ENCODE measurements at places on chromosomes 6 and 20.

GRCh38 chr6:8277769-8278168 lies 157.6 kb downstream of the SLC35B3 start:
- DNase-seq = no peak

DNA sequence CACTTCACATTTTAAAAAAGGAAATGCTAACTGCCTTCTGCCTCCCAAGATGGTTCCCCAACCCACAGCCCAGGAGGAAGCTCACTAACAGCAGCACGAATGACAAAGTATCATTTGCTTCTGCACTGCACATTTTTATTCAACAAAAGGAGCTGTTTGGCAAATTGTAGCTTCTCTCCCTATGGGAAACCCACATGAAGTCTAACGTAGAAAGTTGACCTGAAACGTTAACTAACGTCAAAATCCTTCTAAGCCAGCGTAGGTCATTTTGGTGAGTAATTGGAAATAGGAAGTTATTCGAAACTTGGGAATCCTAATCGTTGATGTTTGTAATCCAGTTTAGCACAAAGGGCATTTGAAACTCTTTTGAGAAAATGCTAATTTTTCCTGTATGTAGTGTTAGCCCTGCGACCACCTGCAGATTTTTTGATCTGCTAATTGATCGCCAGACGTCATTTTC lies 2.9 kb downstream of the SALL4 start:
- no peak for DNase-seq

DNA sequence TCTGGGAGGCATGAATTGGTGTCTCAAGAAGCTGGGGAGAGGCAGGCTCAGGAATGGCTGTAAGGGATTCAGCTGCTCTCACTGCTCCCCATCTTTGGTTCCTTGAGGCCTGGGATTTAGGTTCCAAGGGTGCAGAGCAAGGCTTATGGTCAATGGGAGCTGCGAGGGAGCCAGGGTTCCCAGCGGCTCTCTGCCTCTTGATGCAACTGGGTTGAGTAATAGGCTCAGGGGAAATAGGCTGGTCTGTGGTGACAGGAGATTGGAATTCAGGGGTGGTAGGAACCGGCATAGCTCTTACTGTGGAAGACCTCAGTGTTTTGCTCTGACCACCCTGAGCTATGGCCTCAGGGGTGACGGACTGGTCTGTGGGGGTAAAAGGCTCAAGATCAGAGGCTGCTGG lies 13.0 kb upstream of the NRM start:
- no peak for DNase-seq

DNA sequence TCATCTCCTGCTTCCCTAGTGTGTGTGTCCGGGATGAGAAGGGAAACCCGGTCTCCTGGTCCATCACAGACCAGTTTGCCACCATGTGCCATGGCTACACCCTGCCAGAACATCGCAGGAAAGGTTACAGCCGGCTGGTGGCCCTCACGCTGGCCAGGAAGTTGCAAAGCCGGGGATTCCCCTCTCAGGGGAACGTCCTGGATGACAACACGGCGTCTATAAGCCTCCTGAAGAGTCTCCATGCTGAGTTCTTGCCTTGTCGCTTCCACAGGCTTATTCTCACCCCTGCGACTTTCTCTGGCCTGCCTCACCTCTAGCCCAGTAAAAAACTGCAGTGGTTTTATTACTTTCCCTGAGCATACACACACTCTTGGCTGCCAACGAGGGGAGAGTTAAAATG lies 23.9 kb upstream of the C6orf141 start:
- no peak for DNase-seq

DNA sequence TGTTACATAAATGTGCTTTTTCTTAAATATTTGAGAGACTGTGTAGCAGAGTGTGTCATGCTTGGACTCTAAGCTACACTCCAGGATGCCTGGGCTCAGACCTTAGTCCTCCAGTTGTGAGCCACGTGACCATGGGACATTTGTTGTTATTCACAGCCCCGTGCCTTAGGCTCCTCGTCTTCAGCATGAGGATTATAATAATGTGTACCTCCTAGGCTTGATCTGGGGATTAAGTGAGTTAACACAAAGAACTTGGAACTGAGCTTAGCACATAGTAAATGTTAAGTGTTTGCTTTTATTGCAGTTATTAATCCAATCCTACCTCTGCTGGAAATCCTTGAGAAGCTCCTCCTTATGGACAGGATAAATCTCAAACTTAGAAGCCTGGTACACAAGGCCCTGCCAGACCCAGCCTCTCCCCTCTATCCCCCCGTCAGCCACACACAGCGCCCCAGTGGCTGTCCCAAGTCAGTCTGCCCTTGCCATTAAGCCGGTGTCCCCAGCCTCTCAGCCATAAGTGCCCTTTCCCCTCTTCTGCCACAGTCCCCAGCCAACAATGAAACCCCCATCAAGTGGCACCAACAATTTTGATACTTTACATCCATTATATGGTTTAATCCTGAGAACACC lies 177.5 kb downstream of the TMEM242 start:
- no peak for DNase-seq

DNA sequence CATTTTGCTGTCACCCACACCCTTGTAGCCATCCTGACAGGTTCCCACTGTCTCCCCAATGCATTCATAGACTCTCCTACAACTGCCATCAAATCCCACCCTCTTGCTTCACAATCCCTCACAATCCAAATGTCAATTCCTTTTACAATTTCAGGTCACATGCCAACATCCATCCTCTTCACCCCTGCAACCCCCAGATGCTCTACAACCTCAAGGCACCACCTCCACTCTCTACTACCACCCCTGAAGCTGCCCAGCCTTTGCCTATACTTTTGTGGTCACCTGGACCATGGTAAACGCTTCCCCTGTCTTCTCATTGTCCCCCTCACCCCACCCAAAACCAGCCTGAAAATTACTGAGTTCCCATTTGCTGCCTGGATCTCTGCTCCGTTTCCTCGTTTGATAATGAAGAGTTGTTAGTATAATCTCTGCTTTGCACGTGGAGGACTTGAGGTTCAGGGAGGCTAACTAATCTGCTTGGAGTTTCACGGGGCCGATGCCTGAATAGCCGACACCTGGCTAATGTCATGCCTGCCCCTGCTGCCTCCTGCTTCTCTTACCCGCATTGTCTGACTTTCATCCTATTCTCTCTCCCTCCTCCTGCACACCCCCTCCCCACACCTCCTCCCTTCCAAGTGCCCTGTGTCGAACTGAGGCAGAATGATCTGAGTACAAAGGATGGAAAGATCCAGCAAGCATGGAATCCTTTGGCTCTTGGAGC lies 82.4 kb upstream of the TOX2 start:
- DNase-seq = no peak

DNA sequence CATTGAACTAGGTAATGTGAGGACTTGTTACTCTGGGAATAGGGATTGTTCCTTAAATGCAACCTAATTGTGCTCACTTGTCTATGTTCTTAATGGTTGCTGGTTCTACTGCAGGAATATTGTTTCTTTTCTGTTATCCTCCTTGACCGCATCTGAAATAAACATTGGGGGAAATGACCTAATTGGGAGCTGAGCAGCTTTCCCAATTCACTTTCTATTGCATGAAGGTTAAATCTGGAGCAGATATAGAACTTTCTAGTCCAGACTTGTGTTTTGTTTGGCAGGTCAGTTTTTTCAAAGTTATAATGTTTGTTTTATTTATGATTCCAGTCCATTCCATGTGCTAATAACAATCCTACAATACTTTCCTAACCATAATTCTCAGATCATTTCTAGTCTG lies 981.0 kb upstream of the CITED2 start:
- DNase-seq = no peak

- DNase-seq = no peak
Observed at GRCh38 chr20:57167971-57168701, 98.3 kb downstream of the BMP7 start.

GRCh38 chr6:169897601-169898358 lies 146.4 kb downstream of the ERMARD start:
- no peak for DNase-seq

- no peak for DNase-seq
Observed at GRCh38 chr20:11101243-11101642, 427.4 kb upstream of the JAG1 start.

- DNase-seq = no peak
Observed at GRCh38 chr6:111884068-111884467, 10.8 kb upstream of the FYN start.

GRCh38 chr6:112595841-112596240 lies 248.7 kb downstream of the RFPL4B start:
- DNase-seq = no peak

GRCh38 chr6:37765182-37765775 lies 54.2 kb upstream of the ZFAND3 start:
- DNase-seq = no peak

DNA sequence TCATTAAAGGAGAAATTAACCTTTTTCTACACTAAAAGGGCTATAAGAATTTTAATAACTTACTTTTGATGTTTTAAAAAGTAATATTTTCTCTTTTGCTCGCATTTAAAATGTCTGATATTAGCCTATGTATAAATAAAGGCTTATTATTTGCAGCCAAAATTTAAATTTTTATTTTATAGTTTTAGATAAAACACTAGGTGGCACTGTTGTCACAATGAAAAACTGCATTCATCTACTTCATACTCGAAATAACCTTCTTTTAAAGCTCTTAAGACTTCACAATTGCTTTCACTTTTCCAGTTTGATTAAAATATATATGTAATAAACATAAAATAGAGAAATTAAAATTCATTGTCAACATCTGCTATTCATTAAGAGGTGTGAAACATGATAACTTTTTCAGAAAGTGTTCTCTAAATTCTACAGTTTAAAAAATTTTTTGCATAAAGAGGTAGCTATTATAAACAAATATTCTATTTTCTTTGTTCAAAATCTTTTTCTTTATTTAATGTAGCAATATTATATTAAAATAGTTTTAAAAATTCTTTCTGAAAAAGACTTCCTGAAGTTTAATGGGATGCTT lies 78.8 kb upstream of the DEFB112 start:
- no peak for DNase-seq

- no peak for DNase-seq
Observed at GRCh38 chr6:46888578-46888977, 33.2 kb downstream of the ADGRF5 start.

- no peak for DNase-seq
Observed at GRCh38 chr6:100112855-100113508, 119.0 kb upstream of the MCHR2 start.

DNA sequence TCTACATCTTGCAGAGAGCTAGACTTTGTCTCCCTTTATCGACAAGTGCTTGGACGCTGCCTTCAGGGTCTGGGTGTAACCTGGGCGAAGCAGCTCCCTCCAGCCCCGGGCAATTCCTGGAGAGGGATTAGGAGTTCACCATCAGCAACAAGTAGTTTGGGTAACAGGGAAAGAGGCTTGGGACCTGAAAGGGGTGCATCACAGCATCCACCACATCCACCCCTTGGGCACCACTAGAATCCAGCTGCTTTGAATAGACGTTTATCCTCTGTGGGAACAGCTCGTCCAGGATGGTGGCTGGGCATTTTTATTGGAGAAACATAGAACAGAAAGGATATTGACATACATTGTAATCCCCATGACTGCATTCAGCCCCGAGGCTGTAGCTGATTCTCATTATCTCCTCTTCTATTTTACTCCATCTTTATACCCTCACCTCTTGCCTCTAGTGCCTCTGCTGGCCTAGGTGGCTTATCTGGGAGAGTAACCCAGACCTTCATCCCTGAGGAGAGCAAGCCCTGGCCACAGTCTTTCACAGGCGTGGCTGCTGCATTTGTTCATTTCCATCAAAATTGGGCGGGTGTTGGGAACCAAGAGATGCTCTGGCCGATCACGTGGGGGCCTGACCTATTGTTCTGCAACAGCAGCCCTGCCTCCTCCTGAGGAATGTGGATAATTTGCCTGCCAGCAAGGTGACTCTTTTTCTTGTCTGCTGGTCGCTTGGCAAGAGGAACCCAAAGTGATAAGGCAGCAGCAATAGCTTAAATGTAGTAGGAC lies 109.2 kb upstream of the RALGAPA2 start:
- no peak for DNase-seq

- no peak for DNase-seq
Observed at GRCh38 chr6:11532097-11532496, 5.5 kb upstream of the TMEM170B start.

- no peak for DNase-seq
Observed at GRCh38 chr6:121912905-121913304, 477.5 kb downstream of the GJA1 start.

GRCh38 chr6:144580771-144581170 lies 295.6 kb downstream of the UTRN start:
- no peak for DNase-seq

- peak; percentile 63 for DNase-seq
Observed at GRCh38 chr20:50085481-50086365, 27.2 kb downstream of the UBE2V1 start.

DNA sequence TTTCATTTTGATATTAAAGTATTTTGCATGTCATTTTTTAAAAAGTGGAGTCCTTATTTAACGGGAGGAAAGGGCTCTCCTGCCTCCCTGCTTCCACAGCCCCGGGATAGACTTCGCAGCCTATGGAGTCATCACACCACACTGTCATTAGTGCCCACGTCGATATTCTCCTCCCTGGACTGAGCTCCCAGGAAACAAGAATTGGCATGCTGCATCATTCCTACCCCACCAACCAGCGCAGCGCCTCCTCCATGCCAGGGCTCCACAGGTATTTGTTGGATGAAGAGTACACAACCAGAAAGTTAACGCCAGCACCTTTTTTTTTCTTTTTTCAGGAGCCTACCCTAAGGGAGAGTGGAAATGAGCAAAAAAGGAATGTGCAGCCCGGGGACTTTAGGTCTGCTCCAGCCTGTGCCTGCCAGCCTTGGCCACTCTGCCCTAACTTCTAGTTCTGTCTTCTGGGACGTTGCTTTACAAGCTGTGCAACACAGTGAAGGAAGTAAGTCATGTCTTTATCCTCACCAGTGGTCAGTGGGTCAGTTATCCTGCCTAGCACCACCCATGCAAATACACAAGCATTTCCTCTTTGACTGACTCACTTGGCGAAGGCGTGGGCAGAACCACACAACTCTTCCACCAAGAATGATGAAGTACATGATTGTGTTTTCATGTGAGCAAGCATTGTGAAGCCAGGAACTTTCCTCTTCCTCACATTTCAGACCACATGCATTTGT lies 180.7 kb upstream of the UST start:
- no peak for DNase-seq
